Renal cortex interstitium (tissue), 15 donors: ENCODE measurements at places on chromosomes 3 and 15. TPM values are rescaled to one million over a fixed set of nuclear protein-coding genes. Genes with fewer than 3 reads are reported as not detected.

DNA sequence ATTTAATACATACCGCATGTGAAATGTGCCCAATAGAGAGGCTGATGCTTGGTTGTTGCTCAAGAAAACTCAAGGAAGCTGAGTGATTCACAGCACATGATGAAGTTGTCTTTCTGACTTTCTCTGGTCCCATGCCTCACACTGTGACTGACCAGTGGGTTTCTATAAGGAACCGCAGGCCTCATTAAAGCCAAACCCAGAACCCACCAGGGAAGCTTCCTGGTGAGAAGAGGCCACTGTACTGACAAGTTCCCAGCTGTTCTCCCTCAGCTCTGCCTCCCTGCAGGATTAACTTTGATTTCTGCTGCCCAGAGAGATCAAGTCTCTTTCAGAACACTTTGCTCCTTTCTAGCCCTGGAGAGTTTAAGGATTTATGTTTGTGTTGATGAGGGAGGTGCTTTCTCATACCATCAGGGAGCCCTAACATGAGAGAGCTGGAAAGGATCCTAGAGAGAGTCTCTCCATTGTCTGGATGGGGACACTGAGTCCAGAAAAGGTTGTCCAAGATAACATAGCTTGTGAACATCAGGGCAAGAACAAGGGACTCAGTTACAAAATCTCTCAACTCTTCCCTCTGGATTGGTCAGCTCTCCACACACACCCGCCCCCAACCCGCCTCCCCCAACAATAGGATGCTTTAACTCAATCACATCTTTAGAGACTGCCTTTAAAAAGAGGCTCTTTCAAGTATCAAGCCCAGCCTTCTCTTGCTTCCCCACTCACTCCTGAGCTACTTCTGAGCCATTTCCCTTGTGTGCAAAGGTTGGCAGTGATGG lies 303.2 kb upstream of the TLE3 start:
- no peak for DNase-seq

Gene NPAP1
- polyA plus RNA-seq, result 0.61 TPM

DNA sequence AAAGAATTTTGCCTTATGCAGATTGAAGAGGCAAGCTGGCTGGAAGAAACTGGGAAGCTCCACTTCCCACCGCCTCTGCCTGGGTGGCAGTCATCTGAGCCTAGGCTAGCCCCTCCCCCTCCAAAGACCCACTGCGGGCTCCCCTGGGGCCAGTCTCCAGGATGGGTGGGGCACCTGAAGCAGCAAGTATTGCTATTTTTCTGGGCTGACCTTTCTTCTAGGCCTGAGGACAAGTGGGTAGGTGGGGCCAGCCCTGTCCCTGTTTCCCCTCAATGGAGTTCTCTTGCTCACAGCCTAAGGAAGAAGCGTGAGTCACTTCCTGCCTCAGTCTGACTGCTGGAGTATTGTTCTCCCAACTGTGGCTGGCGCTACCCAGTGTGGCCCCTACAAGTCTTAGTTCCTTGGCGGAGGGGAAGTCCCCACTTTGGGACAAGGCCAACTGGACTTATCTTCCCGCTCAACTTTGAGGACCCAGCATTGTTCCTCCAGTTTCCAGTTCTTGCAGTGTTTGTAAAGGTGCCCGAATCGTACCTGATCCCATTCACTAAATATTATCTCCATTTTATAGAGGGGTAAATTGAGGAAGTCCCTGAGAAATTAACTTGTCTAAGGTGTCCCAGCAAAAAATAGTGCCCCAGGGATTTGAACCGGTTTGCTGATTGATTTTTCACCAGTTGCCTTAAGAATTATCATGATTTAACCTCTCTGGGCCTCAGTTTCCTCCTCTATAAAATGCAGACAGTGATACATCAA lies 1.4 kb downstream of the FURIN start:
- no peak for DNase-seq

Gene CCK
- polyA plus RNA-seq, result not detected

GRCh38 chr3:184227481-184227935 lies 1.9 kb upstream of the VWA5B2 start:
- no peak for DNase-seq

- no peak for DNase-seq
Measured at GRCh38 chr15:62999923-63000561, 42.5 kb upstream of the TPM1 start.

- DNase-seq, result no peak
Measured at GRCh38 chr3:194272221-194272620, 78.9 kb downstream of the CPN2 start.

GRCh38 chr15:85456798-85457197 lies 76.4 kb downstream of the AKAP13 start:
- DNase-seq, result no peak

GRCh38 chr3:179247289-179248015 lies 3.5 kb downstream of the KCNMB3 start:
- DNase-seq, result no peak

Gene GOLGA6L10
- 0.95 TPM for polyA plus RNA-seq

Gene BAHD1
- 26.2 TPM for polyA plus RNA-seq

DNA sequence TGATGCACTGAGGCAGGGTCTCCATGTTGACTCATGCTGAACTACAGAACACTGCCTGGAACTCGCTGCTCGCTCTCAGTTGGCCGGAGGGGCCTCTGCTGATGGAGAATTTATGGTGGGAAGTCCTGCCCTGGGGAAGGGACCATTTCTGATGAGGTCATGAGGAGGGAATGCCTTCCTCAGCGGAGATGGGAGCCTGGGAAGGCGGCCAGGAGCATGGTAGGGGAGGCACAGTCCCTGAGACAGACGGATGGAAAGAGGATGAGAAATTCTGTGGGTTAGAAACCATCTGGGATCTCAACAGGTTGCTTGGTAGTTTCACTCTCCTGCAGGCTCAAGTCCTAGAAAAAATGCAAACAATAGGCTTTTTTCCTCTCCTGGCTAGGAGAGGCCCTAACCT lies 56.8 kb upstream of the TPM1 start:
- DNase-seq, result no peak

Gene CHMP2B
- polyA plus RNA-seq, result 69.4 TPM

- DNase-seq, result no peak
Measured at GRCh38 chr15:85955501-85956391, 123.9 kb upstream of the AGBL1 start.

DNA sequence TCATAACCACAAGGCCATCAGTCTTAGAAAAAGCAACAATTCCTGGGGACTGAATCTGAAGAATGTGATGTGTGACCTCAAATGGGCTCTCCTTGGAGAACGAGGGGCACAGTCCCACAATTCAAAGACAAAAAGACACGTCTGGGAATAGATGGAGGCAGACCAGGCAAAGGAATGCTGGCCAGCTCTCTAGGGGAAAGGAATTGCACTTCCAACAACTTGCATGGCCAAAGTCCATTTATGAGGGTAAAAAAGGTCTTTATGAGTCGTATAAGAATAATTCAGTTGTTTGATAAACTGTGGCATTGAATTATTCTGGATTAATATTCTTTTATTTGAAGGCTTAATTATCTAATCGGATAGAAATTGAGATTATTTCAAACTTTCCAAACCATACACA lies 180.5 kb upstream of the FEZF2 start:
- no peak for DNase-seq

DNA sequence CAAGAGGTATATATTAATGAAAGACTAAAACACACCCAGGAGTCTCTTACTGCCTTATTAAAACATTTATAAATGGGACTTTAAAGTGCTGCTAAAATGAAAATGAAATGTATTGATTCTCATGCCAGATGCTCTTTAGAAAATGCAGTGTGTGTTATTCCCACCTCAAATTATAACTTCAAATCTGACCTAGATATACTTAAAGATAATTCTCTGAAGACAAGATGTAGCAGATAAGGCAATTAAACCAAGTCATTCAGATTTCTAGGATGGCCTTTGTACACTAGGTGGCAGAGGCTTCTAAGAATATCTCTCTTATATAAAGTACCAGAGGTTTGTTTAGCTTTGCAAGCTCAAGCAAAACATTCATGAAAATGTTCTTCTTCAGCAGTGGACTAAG lies 26.9 kb upstream of the GOLGA8B start:
- DNase-seq, result no peak

Gene TF
- polyA plus RNA-seq, result 6.9 TPM

- DNase-seq, result no peak
Measured at GRCh38 chr15:38688761-38689160, 124.1 kb upstream of the RASGRP1 start.

DNA sequence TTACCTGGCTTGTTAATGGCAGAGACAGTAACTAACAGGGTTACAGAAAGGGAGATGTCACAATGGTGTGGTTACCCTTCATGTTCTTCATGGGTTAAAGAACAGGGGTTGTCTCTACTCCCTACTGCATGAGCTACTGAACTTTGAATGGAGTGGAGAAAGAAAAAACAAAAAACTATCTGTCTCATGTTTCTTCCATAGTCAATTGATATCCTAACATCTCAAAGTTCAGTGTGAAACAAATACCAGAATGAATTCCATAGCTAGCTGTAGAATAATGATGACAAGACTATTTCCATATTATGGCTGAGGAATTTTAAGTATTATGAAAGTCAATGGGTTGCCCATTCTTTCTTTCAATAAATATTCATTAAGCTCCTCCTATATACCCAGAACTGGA lies 161.3 kb upstream of the LPP start:
- DNase-seq, result no peak

DNA sequence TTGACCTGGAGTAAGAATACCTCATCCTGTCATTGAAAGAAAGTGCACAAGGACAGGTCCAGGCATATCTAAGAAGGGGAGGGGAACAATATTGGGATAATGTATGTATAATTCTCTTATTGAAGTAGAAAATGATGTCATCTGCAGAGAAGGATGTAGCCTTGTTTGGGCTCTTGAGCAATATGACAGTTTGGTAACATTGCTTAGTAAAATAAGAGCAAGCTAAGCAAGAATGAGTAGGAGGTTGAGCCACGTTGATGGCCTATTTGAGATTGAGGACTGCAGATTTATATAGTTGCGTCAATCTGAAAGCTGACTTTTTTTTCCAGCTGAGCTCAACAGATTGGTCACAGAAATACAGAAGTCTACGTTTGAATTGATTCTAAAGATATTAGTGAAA lies 145.2 kb downstream of the FILIP1L start:
- DNase-seq, result no peak
